Suprapubic skin (tissue), 4 donors: ENCODE measurements at places on chromosomes 2 and 18. TPM values are rescaled to one million over a fixed set of nuclear protein-coding genes. Genes with fewer than 3 reads are reported as not detected.

- H3K27me3 ChIP-seq: no peaks in the 10 kb centered on the region
- DNase-seq: no peak
- no peak overlapping the region for H3K4me3 ChIP-seq
- no peaks in the 10 kb centered on the region for H3K36me3 ChIP-seq
- peaks cover 15% of the 10 kb centered on the region for H3K4me1 ChIP-seq
These were observed 3.6 kb upstream of the IL1A start for GRCh38 chr2:112787729-112788393.

DNA sequence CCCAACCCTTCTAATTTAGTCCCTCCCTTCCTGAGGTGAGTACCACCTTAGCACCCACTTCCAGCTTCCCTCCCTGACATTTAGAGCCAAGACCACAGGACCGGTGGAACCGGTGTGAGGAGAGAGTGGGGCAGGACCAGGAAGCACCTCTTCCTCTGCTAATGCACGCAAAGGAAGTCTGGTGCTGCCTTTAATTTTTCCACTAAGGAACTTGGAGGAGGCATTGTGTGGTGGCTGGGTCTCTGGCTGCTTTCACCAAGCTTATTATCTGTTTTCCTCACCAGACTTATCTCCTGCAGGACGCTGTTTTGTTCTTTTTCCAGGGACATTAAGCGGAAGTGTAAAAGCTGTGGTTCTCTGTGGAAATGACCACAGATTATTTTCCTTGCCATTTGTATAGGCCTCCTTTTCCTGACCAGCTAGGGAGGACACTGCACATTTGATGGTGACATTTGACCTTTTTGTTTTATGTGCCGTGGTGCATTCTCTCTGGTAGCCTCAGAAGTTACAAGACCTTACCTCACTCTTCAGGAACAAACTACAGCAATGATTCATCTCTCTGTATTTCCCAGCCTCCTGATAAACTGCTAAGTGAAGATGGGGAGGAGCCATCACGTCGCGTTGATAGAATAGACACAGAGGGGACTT, 39.8 kb upstream of the SPTBN1 start:
- H3K27ac ChIP-seq: peak overlapping the region; percentile 0
- no peak overlapping the region for H3K4me3 ChIP-seq
- H3K27me3 ChIP-seq: no peaks in the 10 kb centered on the region
- H3K4me1 ChIP-seq: peaks cover 31% of the 10 kb centered on the region
- no peaks in the 10 kb centered on the region for H3K36me3 ChIP-seq

- H3K4me1 ChIP-seq: no peaks in the 10 kb centered on the region
- H3K27ac ChIP-seq: no peak overlapping the region
- H3K4me3 ChIP-seq: no peak overlapping the region
- H3K36me3 ChIP-seq: peaks cover 26% of the 10 kb centered on the region
- DNase-seq: no peak
These were observed 14.6 kb downstream of the THNSL2 start for GRCh38 chr2:88184762-88185161.

DNA sequence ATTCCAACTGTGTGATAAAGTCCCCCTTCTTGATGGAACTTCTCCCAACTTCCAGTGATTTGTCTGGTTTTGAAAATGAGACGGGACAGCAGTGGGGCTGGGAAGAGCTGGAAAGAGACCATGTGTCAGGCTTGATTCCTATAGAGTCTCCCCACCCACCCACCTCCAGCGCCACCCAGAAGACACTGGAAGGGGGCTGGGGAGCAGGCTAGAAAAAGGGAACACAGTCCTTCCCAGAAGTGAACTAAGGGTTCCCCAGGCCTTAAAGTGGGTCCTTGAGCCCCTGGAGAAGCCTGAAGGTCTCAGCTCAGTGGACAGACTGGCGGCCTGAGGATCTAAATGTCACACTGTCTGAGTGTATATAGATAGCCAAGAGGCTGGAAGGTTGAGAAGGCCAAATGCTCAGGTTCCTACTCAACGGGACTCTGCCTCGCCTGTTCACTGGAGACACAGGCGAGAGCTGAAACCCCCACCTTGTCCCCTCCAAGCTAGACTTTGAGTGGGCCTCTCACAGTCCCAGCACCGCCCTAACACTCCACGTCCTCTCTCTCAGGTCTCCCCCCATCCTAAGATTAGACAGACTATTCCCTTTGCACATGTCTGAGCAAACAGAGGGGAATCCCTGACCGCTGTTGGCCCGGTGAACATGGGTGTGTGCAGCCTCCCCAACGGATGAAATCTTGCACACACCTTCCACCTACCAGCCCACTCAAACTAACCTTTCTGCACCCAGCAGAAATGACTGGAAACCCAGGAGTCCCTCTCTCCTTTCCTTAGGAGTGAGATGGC, 1.6 kb downstream of the PKDCC start:
- H3K4me3 ChIP-seq: peak overlapping the region; percentile 72
- peak overlapping the region; percentile 67 for H3K27ac ChIP-seq
- H3K36me3 ChIP-seq: no peaks in the 10 kb centered on the region
- peaks cover 47% of the 10 kb centered on the region for H3K4me1 ChIP-seq
- no peak for DNase-seq

- H3K4me1 ChIP-seq: peaks cover 19% of the 10 kb centered on the region
- DNase-seq: no peak
- no peak overlapping the region for H3K4me3 ChIP-seq
- peak overlapping the region; percentile 69 for H3K27ac ChIP-seq
- no peaks in the 10 kb centered on the region for H3K27me3 ChIP-seq
- no peaks in the 10 kb centered on the region for H3K36me3 ChIP-seq
These were observed 112.5 kb downstream of the EFEMP1 start for GRCh38 chr2:55811048-55811447.

UGT1A8 gene
- total RNA-seq: not detected

OSR1 gene
- total RNA-seq: 12.8 TPM
